Left ventricle myocardium inferior (tissue), 1 donor: ENCODE measurements at places on chromosomes 7 and 10.

DNA sequence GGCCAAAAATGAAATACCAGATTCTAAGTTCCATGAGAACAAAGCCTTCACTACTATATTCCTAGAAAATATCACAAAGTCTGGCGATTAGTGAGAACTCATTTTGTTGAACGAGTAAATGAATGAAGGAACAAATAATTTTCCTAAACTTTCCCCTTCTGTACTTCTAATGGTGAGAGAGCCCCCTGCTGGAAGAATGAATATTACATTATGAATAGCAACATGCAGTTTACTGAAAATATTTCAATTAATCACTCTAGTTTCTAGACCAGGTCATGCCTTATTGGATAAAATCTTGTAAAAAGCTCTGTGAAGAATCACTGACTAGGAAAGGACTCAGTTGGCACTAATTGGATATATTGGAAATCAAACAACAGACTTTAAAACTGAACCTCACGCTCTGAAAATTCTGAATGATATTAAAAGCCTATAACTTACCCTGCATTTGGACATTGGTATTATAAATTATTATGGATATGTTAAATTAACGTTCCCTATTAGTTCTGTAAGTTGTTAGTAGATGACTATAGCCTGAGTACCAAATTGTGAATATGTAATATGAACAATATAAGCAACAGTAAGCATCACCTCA lies 32.4 kb upstream of the MTPN start:
- DNase-seq = no peak

- no peak for DNase-seq
These were observed 29.2 kb upstream of the EGFR start for GRCh38 chr7:54989453-54990225.

GRCh38 chr7:28941633-28942032 lies 16.5 kb downstream of the TRIL start:
- DNase-seq = no peak

GRCh38 chr7:19448091-19448490 lies 260.7 kb downstream of the POLR1F start:
- no peak for DNase-seq

DNA sequence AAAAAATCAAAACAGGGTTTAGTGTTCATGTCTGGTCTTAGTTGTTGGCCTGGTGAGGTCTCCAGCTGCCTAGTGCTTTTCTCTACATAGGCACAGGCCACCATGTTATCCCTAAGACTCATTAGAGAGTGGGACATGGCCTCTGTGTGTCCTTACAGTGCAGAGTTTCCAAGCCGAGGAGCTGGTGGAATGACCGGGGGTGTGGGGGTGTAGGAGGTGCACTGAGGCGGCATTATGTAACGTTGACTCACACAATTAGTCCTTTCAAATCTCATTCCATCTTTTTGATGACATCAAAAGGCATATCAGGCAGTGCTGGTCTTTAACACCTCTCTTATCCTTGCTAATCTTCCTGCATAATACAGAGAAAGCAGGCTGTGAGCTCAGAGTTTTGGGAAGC lies 71.3 kb downstream of the MTPN start:
- DNase-seq = no peak

DNA sequence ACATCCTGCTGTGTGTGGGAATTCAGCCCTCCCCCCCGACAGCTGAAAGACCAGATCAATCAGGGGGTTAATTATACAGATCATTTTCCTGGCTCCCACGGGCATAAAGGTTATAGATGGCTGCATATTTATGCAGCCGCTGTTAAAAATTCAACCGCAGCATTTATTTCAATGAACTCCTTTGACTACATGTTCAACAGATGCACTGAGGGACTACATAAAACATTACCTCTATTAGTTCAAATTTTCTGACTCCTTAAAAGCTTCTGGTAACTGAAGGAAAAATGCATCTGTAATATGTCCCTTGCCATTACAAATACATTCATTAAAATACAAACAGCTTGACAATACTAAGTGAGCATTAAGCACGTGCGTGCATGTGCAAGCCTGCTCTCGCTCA lies 49.7 kb upstream of the YAE1 start:
- no peak for DNase-seq

- peak; percentile 32 for DNase-seq
These were observed 35.6 kb upstream of the C10orf90 start for GRCh38 chr10:126705951-126706565.
